ENCODE measurements at places on chromosomes 4 and X.

- DNase-seq: no peak
Observed at GRCh38 chr4:1958276-1959103, 50.3 kb downstream of the NELFA start.

GRCh38 chr4:183906489-183906738 is 1.3 kb downstream of the STOX2 start:
- no peak for DNase-seq

- no peak for DNase-seq
Observed at GRCh38 chrX:11953615-11954014, 184.7 kb upstream of the FRMPD4 start.

- no peak for DNase-seq
Observed at GRCh38 chrX:97685753-97686152, 802.0 kb downstream of the RPA4 start.
